Left cardiac atrium (tissue), 4 donors: ENCODE measurements at places on chromosomes 7 and 10. TPM values are rescaled to one million over a fixed set of nuclear protein-coding genes. Genes with fewer than 3 reads are reported as not detected.

The AKR1C8 gene
- not detected for total RNA-seq

- DNase-seq = no peak
These were observed 1.9 kb downstream of the BRAF start for GRCh38 chr7:140922741-140923345.

The PRTFDC1 gene
- 6.6 TPM for total RNA-seq

The EIF3B gene
- total RNA-seq = 96.1 TPM

The ZMIZ2 gene
- total RNA-seq = 43.3 TPM

- no peak for DNase-seq
These were observed 80.3 kb upstream of the SCIN start for GRCh38 chr7:12490107-12490688.

The SLC18A2 gene
- 0.47 TPM for total RNA-seq

- no peak for DNase-seq
These were observed 58.1 kb downstream of the ITGA8 start for GRCh38 chr10:15661574-15661973.

- DNase-seq = no peak
These were observed 128.8 kb upstream of the DNAJB12 start for GRCh38 chr10:72483471-72483870.

GRCh38 chr10:57919864-57920263 is 347.8 kb downstream of the IPMK start:
- DNase-seq = no peak

DNA sequence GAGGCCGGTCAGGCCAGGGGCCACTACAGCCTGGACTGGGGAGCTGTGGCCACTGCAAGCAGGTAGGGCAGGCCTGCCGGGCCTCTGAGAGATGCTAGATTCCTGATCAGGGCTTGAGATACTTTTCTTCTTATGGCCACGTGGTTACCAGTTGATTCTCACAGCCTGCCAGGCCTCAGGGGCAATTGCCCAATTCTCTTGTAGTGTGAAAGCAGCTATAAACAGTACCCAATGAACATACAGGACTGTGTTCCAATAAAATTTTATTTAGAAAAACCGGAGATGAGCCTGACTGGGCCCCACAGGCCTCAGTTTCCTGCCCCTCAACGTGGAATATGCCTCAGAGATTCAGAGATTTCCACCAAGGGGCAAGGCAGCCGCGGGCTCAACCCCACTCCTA is 475.2 kb downstream of the TCERG1L start:
- DNase-seq = no peak

The DUS4L gene
- total RNA-seq = 6.4 TPM

- DNase-seq = no peak
These were observed 348.4 kb upstream of the MTPN start for GRCh38 chr7:136325578-136325977.

DNA sequence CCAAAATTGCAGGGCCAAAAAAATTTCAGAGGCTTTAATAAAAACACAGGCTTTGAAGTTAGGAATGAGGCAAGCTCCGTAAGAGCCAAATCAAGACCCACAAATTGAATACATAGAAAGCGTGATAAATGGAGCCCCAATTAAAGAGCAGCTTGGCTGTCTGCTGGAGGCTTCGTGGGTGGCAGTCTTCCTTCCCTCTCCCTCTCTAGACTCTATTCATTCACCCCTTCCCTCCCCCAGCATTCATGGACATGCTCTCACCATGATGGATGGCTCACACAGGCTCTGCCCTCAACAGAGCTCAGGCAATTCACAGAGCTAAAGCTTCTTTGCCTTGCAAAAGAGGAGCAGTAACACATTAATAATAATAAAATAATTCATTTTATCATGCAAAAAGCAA is 214.1 kb downstream of the HERPUD2 start:
- no peak for DNase-seq

The CAMK2B gene
- total RNA-seq = 75.8 TPM

The ERVW-1 gene
- total RNA-seq = not detected

DNA sequence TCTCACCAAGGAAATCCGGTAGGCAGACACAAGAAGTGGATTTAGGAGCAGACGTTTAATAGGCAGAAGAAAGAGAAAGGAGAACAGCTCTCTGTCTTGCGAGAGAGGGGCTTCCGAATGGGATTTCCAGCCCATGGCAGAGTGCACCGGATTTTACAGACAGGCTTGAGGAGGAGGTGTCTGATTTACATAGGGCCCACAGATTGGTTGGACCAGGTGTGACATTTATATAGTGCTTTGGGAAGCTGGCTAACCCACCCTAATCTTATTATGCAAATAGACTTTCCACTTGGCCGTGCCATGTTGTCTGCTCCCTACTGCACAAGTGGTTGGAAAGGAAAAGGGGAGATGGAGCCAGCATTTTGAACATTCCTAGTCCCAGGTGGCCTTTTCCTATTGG is 57.8 kb downstream of the ANKMY2 start:
- DNase-seq = no peak

The PGAM1 gene
- total RNA-seq = 344 TPM

The ATRNL1 gene
- 0.38 TPM for total RNA-seq

DNA sequence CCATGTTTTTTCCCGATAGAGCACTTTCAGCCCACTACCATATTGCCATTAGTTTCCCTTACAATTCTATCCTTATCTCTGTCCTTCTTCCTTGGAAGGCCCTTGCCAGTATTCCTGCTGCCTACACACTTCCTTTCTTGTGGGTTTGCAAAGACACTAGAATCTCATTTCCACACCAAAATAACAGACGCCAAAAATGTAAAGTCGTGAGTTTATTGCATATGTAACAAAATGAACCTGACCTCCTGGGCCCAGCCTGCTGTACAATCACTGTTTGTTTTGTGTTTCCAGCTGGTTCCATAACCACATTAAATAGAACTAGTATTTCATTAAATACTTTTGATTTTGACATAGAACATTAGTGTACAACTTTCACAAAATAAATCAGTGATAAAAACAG is 116.7 kb downstream of the SMURF1 start:
- no peak for DNase-seq

- DNase-seq = no peak
These were observed 73.4 kb downstream of the CDK14 start for GRCh38 chr7:90669492-90669891.

GRCh38 chr7:121504482-121504881 is 108.4 kb upstream of the FAM3C start:
- no peak for DNase-seq

The HOXA7 gene
- 0.39 TPM for total RNA-seq

The THNSL1 gene
- total RNA-seq = 4.4 TPM
